ENCODE measurements at places on chromosomes 5 and 9. TPM values are rescaled to one million over a fixed set of nuclear protein-coding genes. Genes with fewer than 3 reads are reported as not detected.

ADAMTS19 gene
- polyA plus RNA-seq: 0.09 TPM

GALNT12 gene
- polyA plus RNA-seq: 16.5 TPM

SLC45A2 gene
- not detected for polyA plus RNA-seq

TEK gene
- polyA plus RNA-seq: 0.54 TPM

PDLIM4 gene
- polyA plus RNA-seq: 41.5 TPM

NUTM2G gene
- polyA plus RNA-seq: not detected

S100Z gene
- not detected for polyA plus RNA-seq

SUSD3 gene
- polyA plus RNA-seq: 0.17 TPM

PCDHA5 gene
- 0.01 TPM for polyA plus RNA-seq

CATSPER3 gene
- 0.32 TPM for polyA plus RNA-seq

PRSS3 gene
- polyA plus RNA-seq: 11.4 TPM

ANKRD20A1 gene
- polyA plus RNA-seq: 0.02 TPM

DNM1 gene
- 3.7 TPM for polyA plus RNA-seq
